Activated CD8-positive, alpha-beta memory T cell treated with anti-CD3 and anti-CD28 coated beads for 1 hour (primary cell): ENCODE measurements at places on chromosomes 12 and 14.
A peak's percentile ranks its signal among the peaks of the same experiment; 100 is the strongest.

DNA sequence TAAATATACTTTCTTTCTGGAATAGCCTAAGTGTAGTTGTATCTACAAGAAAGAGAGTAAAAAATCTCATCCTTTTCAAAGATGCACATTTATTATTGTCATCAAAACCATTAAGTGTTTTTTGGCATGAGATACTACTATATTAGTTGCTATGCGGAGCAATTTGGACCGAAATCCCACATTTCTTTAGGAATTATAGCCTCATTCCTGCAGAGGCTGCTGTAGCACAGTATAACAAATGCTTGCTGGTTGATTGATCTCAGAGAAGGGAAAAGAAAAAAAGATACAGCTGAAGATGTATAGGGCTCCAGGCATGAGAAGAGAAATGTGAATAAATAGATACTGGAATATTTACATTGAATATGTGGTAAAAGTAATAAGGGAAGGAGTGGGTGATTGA, 36.0 kb downstream of the RHOJ start:
- no peak for DNase-seq

GRCh38 chr12:30599608-30600007, 96.1 kb downstream of the IPO8 start:
- no peak for DNase-seq

DNA sequence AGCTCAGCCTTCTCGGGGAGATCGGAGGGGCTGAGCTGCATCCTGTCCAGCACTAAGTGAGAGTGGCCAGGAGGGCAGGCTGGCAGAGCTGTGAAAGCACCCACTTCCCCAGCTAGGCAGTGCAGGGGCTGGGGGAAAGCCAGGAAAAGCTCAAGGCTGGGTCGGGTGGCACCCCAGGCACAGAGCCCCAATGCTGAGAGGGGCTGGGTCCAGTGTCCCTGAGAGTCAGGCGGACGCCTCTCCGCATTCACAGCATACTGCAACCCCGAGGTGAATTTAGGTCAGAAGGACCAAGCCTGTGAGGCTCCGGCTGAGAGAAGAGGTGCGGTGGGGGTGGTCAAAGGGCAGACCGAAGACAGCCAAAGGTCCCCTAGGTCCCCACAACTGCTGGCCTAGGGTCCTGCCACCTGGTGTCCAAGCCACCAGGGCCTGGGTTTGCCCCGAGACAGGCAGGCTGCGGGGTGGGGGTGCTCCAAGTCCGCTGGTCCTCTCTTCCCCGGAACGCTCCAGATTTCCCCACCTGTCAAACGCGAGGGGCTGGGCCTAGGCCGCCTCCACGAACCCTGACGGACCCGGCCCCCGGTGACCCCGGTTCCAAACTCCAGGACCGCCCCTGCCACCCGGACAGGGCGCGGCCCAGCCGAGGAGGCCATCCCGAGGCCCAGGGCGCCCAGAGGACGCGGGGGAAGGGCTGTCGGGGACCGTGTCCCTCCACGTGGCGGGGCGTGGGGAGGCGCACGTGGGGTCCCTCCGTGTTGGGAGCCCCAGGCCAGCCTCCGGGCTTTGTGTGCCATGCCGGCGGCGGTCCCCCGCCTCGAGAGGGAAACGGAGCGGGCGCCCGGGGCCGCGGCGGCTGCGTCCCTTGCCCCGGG, 527 bp downstream of the CAMKK2 start:
- peak; percentile 1 for DNase-seq

DNA sequence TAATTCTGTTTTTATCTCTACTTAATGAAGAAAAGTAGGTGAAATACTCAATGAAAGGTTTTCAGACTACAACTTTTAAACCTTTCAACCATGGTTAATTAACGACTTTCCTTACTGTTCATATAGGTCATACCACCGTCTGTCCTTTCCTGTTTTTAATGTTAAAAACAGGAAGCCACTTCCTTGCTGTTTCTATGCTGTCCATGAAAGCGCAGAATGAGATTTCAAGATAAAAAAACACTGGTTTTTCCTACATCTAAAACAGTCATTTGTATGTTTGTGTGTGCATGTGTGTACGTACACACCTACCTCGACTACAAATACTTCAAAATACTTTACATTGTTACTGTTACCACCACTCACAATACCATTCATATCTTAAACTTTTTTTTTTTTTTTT, 27.3 kb downstream of the SPTLC2 start:
- DNase-seq, result no peak

DNA sequence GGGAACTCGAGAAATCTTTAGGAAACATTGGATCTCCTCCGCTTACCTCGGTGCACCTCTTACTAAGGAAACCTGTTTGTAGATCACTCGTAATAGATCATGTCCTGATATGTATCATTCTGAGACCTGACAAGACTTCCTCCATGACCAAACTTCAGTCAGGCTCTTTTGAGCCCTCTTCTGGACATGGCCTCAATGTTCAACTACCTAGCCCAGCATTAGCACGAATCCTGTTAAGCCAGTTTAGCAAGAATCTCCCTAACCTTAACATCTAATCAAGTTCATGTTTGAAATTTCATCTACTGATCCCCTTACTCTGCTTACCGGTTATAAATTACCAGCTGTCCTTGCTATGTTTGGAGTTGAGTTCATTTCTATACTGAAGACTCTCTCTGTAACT, 713.9 kb upstream of the USP15 start:
- DNase-seq, result no peak

GRCh38 chr12:64008596-64008995, 164.1 kb downstream of the SRGAP1 start:
- no peak for DNase-seq

GRCh38 chr12:38956337-38956736, 50.9 kb upstream of the CPNE8 start:
- DNase-seq, result no peak

DNA sequence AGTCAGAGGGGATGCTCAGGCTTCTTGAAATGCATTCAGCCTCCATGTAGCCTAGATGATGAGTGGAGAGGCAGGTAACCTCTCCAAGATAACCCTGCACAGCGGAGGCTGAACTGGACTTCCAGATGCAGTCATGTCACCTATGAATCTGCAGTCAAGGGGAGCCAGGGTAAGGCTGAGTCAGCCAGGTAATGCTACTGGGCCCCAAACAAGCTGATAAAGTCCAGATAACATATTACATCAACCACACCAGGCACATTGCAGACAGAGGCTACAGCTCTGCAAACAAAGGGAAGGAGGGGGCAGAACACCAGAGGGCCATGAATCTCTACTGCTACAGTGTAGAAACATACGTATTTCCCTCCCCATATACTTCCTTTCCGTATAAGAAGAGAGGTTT, 14.0 kb downstream of the RNASE9 start:
- DNase-seq, result no peak

DNA sequence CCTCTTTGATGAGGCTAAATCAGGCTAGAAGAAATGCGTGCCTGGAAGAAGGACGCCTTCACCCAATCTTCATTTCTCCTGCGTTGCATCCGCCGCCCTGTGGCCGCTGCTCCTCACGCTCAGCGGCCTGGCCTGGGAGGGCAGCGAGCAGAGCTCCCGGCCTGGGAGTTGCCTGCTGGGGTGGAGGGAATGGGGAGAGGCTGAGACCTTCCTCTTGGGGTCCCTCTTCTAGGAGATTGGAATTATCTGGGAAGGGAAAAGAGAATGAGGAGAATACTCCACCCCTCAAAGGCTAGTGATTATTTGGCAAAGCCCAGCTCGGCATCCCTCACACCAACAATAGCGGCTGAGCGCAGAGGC, 2.4 kb upstream of the HOXC12 start:
- DNase-seq, result no peak

GRCh38 chr14:92986254-92987147, 63.6 kb downstream of the CHGA start:
- no peak for DNase-seq

DNA sequence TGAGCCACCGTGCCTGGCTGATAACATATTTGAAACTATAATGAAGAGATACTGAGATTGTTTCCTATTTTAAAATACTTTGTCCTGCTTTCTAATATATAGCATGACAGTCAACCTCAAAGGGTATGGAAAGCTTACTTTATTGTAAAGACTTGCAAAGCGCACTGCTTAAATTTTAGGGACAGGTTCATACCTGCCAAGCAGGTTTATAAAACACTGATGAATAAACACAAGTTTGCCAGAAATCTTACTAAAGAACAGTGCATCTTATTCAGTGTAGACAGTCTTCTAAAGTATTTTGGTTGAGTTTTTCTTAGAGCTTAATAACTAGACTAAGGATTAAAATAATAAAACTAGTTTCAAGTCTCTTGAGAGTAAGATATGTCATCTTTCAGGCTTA, 4.8 kb downstream of the C12orf71 start:
- no peak for DNase-seq

- no peak for DNase-seq
Measured at GRCh38 chr12:75065482-75065881, 144.2 kb downstream of the KCNC2 start.

GRCh38 chr12:52005903-52006703, 643 bp upstream of the TAMALIN start:
- DNase-seq, result no peak
